GM23338 (cell line): ENCODE measurements at places on chromosomes 3 and 15. TPM values are rescaled to one million over a fixed set of nuclear protein-coding genes. Genes with fewer than 3 reads are reported as not detected.
A peak's percentile ranks its signal among the peaks of the same experiment; 100 is the strongest.

GRCh38 chr3:177513815-177514610, 316.7 kb upstream of the TBL1XR1 start:
- no peak for DNase-seq
- no peaks in the 10 kb centered on the region for H3K36me3 ChIP-seq
- no peak overlapping the region for H3K27ac ChIP-seq
- H3K27me3 ChIP-seq = no peaks in the 10 kb centered on the region
- peaks cover 5% of the 10 kb centered on the region; the same call in 1 of the 2 replicates for H3K4me1 ChIP-seq

The NOX5 gene
- 0.03 TPM in 1 of 2 replicates, not detected in the other for total RNA-seq

GRCh38 chr3:186609247-186609868, 3.5 kb upstream of the AHSG start:
- no peaks in the 10 kb centered on the region for H3K4me1 ChIP-seq
- H3K27ac ChIP-seq = no peak overlapping the region
- DNase-seq = peak; percentile 18
- H3K36me3 ChIP-seq = no peaks in the 10 kb centered on the region

DNA sequence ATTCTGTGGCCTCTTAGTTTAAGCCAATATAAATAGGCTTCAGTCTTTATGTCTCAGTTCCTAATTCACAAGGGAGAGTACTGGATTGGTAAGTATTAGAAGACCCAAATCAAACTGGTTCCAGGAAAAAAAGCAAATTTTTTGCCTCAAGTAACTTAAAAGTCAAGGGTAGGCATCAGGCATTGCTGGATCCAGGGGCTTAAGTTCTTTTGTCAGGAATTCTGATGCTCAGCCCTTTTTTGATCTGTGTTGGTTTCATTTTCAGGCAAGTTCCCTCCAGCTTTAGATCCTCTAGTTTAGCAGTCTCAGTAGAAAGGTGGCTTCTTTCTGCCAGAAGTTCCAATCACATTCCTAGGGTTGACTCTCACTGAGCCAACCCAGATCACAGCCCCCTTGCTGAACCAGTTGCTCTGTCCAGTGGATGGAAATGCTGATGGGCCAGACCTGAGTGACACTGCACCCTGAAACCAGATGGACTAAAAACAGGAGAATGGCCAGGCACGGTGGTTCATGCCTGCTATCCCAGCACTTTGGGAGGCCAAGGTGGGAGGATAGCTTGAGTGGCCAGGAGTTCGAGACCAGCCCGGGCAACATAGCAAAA, 253.5 kb downstream of the SHQ1 start:
- no peak overlapping the region for H3K4me3 ChIP-seq
- H3K4me1 ChIP-seq = peaks cover 39% of the 10 kb centered on the region
